Activated CD8-positive, alpha-beta memory T cell treated with anti-CD3 and anti-CD28 coated beads, Interleukin-2, amount 10 ng/mL, durations not matched to agents 7 days and 5 days (primary cell): ENCODE measurements at places on chromosomes 6 and 20.
A peak's percentile ranks its signal among the peaks of the same experiment; 100 is the strongest.

GRCh38 chr6:7152462-7152861, 44.7 kb downstream of the RREB1 start:
- DNase-seq, result no peak

DNA sequence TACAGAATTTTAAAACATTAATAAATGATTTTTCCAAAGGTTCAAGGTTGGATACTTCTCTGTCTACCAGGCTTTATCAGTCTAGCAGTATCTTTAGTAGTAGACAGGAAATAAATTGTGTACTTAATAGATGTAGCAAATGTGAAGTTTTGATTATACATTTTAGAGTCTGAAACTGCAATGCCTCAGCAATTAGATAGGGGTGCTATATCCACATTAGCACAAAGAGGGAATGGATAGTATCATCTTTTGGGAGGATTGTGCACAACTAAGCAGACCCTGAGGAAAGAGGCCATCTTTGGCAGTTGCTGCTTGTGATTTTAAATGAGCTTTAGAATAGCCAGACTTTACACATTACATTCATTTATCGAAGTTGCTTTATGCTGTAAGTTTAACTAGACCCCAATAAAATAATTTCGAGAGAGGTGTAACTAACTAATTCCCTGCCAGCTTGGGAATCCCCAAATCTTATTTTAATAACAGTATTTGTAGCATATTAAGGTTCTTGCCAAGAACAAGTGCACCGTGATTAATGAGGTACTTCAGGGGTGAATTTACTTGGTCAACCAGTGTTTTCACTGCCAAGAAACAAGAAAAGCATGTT, 2.8 kb downstream of the KCNQ5 start:
- no peak for DNase-seq

DNA sequence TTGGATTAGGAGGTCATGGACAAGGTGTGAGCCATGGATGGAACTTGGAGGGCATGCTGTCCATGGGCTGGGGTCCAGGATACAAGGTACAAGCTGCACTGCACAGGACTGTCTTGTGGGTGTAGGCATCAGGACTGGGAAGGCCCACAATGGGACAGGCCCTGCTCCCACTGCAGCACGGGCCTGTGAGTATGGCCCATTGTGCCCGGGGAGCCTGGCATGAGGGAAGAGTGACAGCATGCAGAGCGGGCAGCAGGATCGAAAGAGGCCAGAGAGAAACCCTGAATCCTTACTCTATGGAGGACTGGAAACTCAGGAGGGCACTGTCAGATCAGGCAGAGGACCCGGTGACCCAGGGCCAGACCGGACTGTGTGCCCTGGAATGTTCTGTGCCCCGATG, 211.3 kb downstream of the PREX1 start:
- no peak for DNase-seq

DNA sequence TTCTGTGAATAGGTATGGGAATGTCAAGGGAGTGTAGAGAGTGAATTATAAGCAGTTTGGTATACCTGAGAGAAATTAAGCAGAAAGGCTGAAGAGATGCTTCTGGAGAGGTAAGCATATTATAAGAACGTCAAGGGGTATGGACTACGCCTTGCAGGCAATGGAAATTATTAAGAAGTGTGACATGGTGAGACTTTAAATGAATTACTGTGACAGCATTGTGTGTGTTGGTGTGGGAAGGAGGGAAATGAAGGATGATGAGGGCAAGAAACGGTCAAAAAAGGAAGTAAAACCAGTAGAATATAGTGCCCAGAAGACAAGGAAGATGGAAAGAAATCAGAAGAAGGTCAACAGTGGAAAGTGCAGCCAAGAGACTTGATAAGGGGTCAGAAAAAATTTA, 5.9 kb downstream of the KHDRBS2 start:
- DNase-seq, result no peak

DNA sequence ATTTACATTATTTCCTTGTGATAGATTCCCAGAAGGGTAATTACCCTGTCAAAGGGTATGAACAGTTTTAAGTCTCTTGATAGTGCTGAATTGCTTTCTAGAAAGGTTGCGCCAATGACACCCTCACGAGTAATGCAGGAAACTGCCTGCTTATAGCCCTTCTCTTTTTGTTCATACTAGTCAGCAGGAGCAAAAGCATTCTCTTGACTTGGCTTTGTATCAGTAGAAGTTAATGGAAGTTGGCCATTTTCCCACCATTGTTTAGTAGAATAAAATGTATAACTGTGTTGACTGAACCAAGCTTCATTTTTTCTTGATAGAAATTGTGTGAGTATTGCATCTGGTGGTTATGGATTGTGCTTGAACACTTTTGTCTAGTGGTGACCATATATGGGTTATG, 100.1 kb downstream of the FARS2 start:
- no peak for DNase-seq

- no peak for DNase-seq
These were observed 157.5 kb downstream of the RFX6 start for GRCh38 chr6:117034547-117034946.

DNA sequence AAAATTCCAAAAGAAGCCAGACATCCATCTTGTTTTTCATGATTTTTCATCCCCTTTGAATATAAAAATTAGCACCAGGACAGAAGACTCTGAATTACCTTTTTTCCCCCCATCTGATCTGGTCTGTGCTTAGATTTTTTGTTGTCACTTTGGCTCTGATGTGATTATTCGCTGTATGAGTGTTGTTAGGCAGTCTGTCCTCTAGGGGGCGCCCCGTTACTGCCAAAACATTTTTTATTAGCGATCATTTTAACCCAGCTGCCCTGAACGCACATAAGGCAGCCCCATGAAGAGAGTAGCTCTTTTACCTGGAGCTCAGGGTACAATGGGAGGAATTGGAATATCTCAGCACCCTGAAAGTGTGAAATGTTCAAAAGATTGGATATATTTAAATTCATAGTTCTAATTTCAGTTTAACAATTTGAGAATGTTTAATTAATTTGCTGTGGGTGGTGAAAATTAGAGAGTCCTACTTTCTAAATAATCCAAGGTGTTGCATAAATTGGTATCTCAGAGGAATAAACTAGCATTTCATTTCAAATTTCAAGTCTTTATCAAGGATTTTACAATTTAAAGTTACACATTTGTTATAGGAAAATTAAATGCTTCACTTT, 60.8 kb downstream of the PRPH2 start:
- DNase-seq, result peak; percentile 89

DNA sequence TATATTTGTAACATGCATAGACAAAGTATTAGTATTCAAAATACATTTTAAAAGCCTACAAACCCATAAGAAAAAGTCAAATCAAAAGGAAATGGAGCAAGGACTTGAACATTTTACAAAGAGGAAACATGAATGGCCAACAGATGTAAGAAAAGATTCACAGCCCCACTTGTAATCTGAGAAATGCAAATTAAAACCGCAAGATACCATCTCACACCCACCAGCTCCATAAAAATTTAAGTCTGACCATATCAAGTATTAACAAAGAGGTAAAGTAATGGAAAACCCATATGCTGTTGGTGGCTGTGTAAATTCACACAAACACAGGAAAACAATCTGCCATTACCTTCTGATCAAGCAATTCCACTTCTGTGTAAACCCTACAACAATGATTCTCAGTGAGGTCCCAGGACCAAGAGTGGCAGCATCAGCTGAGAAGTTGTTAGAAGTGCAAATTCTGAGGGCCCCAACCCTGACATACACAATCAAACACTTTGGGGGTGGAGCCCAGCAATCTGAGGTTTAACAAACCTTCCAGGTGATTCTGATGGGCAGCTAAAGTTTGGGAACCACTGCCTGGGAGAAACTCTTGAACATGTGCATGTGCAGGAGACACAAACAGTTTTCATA, 30.9 kb downstream of the BCL2L1 start:
- no peak for DNase-seq

DNA sequence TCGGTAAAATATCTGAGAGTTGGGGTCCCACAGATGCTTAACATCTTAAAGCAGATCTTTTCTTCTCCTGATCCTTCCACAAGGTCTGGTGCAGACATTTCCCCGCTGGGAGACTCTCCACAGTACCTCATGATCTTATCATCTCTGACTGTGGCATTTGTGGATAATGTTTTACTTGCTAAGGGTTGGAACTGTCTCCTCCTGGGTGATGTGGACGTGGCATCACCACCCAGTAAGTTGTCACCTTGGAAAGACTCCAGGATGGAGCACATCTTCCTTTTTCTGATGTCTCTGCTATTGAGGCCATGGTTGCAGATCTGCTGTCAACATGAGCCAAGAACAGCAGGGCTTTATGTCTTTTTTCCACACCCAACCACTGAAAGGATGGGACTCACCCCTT, 42.0 kb upstream of the FANCE start:
- DNase-seq, result no peak

GRCh38 chr6:139330826-139331500, 39.2 kb upstream of the TXLNB start:
- no peak for DNase-seq

GRCh38 chr6:29750709-29751108, 27.5 kb downstream of the HLA-F start:
- peak; percentile 35 for DNase-seq

- no peak for DNase-seq
These were observed 2.4 kb downstream of the B3GALT4 start for GRCh38 chr6:33279257-33279695.

DNA sequence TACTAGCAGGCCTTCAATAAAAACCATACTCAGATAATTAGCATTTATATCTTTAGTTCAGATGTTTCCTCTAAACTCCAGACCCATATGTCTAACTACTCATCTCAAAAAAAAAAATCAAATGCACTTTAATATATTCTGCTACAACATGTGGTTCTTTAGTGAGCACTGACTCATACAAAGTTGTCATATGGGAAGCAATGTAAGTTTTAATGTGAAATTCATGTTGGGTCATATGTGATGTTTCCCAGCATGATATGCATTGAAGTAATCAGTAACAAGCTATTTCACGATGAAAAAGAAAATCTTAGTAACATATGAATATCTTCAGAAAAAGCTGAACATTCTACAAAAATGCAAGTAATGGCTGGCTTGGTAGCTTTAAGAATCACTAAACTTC, 859.7 kb upstream of the ADGRB3 start:
- DNase-seq, result no peak

DNA sequence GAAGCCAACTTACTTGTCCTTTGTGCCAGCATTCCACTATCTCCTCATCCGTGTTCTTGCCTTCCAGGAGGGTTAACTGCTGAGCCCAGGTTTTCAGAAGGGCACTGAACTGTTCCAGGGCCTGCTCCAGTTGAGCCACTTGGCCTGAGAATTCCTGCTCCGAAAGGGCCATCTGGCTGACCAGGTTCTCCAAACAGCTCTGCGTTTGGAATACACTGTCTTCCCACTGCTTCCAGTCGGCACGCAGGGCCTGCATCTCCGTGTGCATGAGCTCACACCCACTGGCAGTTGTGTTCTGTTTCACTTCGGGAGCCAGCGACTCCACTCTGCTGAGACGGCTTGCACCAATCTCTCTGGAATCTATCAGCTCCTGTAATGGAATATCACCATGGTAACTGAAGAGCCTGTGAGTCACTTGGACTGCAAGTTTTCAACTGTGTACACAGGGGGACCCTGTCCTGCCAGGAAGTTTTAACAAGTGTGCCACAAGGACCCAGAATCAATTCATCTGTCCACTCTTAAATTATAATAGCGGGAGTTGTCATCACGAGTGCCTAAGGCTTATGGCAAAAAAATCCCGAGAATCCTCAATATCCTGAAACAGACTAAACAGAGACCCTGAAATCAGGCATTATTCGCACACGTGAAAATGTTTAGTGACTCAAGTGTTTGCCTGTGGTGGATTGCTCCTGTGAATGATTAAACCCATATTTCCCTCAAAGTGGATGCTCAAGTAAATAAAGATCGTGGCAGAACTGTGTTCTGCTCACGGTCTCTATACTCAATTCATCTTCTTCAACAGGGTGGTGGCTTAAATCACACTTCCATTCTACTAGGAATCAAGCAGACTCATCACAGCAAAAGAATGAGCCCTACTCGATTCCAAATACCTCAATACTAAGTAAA, 255.9 kb downstream of the SYNE1 start:
- DNase-seq, result no peak

- no peak for DNase-seq
These were observed 27.1 kb downstream of the HSF2 start for GRCh38 chr6:122426597-122426996.

GRCh38 chr20:45545754-45546453, 1.3 kb downstream of the EPPIN start:
- DNase-seq, result no peak

DNA sequence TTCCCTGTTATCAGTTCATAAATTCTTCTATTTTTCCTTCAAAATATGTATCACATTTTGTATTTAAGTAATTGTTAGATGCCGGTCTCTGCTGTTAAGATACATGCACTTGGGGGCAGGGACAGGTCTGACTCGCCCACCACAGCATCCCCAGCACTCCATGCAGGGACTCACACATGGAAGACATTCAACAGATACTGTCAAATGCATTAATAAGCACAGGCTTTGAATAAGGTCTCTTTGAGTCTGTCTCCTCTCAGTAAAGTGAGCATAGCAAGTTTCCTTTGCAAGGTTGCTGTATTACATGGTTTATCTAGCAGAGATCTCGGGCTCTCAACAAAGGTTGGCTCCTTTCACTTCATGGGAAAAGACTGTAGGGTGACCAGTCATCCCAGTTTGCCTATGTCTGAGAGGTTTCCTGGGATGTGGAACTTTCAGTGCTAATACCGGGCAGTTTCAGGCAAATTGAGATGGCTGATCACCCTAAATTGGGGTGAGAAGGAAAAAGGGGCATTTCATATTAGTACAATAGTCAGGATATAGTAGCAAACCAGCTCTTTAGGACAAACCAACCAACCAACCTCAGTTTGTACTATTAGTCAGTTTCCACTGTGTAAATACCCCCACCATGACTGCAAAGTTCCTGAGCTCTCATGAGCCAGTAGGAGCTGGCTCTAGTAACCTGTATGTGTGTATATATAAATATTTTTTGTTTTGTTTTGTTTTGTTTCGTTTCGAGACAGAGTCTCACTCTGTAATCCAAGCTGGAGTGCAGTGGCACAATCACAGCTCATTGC, 15.0 kb downstream of the JPH2 start:
- DNase-seq, result no peak

DNA sequence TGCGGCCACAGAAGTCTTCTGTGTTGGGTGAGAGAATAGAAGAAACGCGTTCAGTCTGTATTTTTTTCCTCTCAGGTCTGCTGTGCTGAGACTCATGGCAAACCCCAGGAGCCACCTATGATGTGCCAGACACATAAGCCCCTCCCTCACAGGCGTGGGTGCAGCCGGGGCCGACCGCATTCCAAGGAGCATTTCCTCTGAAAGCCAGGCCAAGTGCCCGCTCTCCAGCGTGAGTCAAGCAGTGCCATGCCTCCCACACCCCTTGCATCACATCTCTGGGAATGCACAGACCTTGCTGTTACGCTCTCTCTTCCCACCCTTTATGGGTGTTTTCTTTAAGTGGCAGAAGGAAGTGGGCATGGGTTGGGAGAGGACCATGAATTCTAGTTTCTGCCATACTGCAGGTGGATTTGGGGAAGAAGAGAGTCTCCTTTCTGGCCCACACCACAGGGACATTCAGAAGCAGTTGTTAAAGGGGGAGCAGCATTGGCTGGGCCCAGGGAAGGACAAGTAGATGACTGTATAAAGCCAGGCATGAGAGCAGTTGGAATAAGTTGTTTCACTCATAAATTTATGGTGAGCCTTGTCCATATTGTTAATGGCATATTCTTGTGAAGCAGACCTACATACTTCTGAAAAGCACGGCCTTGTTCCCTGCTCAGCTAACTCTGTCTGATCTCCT, 37.1 kb upstream of the TFAP2A start:
- DNase-seq, result no peak

GRCh38 chr20:57705127-57705899, 4.5 kb downstream of the PMEPA1 start:
- DNase-seq, result no peak

GRCh38 chr6:140985679-140986275, 1146.9 kb upstream of the GJE1 start:
- DNase-seq, result no peak

- no peak for DNase-seq
These were observed 84.1 kb downstream of the RALGAPA2 start for GRCh38 chr20:20628314-20628713.
